Stimulated activated CD8-positive, alpha-beta memory T cell treated with anti-CD3 and anti-CD28 coated beads, Interleukin-4, amount 100 ng/mL, for 1 hour (primary cell): ENCODE measurements at places on chromosomes 11 and 22.

GRCh38 chr11:113896156-113896879 is 8.3 kb upstream of the HTR3B start:
- no peak for DNase-seq

- DNase-seq, result no peak
Observed at GRCh38 chr11:86062719-86063118, 6.2 kb downstream of the PICALM start.

GRCh38 chr11:49995565-49995964 is 13.2 kb upstream of the OR4C12 start:
- DNase-seq, result no peak

DNA sequence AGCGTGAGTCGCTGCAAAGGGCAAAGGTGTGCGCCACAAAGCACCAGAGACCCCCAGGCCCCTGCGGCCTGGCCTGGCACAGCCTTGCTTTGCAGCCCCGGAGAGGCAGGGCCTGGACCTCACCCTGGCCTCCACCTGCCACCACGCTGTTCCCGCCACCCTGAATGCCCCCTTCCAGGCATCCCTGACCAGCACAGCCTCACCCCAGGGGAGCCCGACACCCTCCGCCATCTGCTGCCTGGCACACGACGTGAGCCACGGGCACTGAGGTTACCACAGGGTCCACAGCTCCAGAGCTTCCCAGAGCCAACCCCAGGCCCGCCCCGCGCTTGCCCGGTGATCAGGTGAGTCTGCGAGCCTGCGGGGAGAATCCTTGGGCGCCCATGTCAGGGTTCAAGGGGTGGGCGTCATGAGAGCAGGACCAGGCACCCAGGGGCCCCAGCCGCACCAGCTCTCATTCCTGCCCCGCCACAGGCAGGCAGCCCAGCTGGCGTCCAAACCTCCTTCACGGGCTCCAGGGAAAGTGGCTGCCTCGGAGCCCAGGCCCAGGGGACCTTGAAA is 171.3 kb downstream of the BRD1 start:
- no peak for DNase-seq

DNA sequence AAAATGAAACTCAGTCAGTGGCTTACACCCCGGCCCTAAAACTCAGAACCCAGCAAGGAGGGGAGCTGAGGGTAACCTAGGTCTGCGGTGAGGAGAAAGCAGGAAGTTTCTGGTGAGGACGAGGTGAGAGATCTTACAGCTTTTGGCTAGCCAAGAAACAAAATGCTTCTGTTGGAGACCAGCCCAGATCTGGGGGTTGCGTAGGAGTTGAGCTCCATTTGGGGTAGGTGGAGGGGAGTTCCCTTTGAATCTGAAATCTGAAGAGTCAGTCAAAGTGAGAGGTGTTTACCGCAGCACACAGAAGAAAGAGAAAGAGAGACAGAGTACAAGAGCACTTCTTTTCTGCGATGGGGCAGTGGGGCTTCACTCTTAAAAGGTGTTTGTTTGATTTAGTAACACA is 29.6 kb downstream of the EHF start:
- peak; percentile 42 for DNase-seq

DNA sequence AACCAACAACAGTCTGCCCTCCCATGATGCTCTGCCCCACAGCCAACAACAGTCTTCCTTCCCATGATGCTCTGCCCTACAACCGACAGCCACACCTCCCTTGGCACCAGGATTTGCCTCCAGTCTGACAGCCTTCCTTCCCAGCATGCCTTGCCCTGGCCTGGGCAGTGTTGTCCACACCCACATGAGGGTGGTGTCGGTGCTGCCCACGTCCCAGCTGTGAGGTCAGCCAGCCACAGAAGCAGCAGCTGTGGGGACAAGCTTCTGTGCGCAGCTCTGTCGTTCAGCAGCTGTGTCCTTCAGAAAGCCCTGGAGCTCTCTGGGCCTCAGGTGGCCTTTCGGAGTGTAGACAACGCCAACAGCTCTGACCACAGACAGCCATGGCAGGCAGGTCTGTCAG is 1378.9 kb downstream of the BRD1 start:
- no peak for DNase-seq

DNA sequence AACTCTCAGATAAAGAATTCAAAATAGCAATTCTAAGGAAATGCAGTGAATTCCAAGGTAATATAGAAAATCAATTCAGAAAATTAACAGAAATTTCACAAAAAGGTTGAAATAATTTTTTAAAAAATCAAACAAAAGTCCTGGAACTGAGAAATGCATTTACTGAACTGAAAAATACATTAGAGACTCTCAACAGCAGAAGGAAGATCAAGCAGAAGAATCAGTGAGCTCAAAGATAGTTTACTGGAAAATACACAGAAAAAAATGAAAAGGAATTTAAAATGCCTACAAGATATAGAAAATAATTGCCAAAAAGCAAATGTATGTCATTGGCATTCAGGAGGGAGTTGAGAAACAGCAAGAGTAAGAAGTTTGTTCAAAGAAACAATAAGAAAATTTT is 107.3 kb downstream of the BUD13 start:
- no peak for DNase-seq

DNA sequence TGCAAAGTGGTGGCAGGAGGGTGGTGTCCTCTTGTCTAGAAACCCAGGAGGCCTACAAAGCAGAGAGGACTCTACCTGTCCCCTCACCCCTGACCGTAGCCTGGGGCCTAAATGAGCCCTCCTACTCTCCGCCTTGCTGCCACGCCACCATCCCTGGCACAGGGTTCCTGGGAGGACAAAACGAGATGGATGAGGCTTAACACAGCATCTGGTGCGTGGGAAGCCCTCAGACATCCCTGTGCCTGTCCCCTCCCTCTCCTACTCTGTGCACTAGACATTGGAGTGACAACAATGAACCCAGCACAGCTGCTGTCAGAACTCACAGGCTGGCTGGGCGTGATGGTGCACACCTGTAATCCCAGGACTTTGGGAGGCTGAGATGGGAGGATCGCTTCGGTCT is 36.4 kb upstream of the DKK3 start:
- DNase-seq, result no peak

GRCh38 chr22:49736538-49736937 is 91.1 kb downstream of the BRD1 start:
- DNase-seq, result no peak

DNA sequence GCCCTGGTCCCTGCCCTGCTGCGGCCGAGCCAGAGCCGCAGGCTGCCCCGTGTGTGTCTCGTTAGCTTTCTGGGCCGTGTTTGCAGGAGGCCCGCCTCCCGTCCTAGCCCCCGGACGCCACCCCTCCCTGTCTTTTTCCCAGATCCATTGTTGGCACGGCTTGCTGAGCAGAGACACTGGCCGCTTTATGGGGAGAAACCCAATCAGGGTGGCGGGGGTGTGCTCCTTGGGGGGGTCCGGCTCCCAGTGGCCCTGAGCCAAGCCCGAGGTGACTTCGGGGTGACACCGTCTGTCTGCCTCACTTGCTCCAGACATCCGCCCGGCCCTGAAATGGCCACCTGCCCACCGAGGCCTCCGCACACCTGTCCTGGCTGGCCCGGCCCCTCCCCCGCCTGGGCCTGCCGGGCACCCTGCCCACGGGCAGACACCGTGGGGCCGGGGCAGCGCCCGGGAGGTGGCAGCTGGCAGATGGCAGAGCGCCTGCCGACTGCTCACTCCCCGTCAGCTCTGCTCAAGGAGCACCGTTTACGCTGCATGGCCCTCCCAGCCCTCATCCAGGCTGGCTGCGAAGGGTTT is 43.1 kb upstream of the PPARA start:
- DNase-seq, result no peak

DNA sequence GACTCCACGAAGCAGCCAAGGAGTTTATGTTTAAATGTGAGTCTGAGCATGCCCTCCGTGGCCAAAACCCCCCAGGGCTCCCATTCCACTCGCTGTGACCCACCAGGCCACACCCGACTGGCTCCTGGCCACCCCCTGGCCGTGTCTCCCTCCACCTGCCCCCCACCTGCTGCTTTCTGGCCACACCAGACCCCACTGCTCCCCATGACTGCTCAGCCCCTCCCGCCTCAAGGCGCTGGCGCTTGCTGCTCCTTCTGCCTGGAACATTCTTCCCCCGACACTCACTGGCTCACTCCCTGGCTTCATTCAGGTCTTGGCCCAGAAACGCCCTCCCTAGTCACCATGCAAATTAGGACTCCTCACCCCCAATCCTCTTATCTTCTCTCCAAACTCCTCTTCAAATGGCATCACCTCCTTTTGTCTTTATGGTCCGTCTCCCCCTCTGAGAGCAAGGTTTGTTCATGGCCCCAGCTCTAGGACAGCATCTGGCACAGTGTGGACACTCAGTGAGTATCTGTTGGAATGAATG is 72.2 kb downstream of the EFCAB6 start:
- DNase-seq, result no peak

GRCh38 chr11:19392847-19393518 is 152.2 kb upstream of the E2F8 start:
- DNase-seq, result no peak

- no peak for DNase-seq
Observed at GRCh38 chr11:82012276-82012675, 721.4 kb downstream of the FAM181B start.

- DNase-seq, result no peak
Observed at GRCh38 chr11:66971488-66971887, 3.6 kb upstream of the C11orf86 start.

- DNase-seq, result no peak
Observed at GRCh38 chr11:131908316-131908715, 537.9 kb downstream of the NTM start.

DNA sequence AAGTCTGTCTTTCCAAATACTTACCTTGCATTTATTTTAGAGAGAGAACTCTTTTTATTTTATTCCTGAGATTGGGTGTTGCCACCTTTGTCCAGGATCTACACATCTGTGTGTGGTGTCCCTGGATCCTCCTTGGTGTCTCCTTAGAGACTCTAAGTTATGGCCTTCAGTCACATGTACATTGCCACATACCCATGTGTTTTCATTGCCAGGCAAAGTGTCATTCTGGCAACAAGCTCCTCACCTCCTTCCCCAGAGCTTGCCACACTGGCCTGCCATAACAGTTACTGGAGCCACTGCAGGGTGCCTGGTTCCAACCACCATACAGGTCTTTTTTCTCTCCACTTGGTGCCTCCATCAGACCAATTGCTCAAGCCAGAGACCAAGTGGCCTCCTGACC is 379.7 kb downstream of the NTM start:
- no peak for DNase-seq

DNA sequence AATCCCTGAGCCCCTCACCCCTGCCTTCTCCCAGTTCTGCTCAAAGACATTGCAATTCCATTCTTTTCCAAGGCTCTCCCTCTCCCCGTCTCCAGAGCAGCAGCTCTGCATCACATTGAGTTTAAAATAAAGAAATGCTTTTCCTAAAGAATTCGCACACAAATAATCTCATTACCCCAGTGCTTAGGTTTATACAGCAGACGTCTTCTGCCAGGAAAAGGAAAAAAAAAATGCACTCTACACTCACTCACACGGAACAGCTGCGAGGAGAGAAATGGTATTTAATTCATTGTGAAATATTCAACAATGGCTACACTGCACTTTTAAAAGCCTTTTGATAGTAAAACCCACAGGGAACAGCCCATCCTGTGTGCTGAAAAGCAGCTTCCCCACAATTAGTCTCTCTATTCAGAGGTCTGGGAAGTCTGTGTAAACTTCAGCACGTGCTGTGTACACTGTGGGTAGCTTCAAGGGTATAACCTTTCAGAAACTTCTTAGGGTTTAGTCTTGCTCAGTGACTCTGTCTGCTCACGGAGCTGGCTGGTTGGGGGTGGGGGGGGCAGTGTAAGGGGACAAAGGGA is 42.8 kb downstream of the ETS1 start:
- no peak for DNase-seq

DNA sequence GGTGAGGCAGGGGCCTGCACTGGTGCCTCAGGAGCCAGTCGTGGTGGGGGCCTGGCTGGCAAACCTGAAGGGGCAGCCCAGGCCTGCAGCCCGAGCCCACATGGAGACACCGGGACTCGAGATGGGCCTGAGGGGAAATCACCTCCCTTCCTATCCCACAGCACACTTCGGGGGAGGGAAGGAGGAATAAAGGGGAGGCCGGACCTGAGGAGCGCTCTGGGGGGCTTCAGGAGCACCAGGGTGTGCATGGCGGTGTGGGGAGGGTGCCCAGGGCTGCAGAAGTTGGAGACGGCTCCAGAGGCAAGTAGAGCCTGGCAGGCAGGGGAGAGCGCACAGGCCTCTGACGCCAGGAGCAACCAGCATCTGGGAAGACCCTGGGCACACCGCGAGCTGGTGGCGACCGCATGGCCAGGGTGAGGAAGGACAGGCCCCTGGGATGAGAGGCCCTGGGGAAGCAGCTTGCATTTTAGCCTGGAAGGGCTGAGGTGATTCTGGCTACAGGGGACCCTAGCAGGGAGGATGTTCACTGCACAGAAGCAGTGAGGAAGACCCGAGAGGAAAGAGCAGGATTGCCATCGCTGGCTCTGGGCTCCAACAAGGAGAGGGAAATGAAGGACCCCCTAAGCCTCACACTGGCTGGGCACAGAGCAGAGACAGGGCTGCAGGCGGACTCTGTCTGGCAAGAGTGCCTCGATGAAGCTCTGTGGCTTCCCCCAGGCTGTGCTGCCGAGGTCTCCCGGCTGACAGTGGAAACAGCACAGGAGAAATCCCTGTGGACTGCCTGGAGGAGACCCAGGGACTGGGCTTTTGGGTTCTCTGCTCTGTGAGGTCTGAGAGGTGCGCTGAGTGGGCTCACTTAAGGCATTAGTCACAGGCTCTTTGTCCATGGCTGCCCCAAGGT is 457.7 kb downstream of the BRD1 start:
- DNase-seq, result no peak

DNA sequence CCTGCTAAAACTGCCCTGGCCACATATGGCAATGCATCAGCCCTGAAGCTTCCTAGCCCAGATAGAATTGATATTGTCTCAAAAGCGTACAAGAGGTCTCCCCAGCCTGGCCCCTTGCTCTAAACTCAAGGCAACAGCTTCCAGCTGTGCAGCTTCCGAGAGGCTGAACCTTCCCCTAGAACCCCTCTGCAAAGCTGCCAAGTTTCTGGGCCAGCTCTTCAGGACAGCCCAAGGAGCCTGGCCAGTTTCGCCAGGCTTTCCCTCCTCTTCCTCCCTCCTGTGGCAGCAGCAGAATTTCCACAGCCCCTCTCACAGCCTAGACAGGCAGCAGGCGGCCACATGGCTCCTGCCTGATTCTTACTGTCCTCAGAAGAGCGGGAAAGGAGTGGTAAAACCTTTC is 34.5 kb downstream of the NUMA1 start:
- no peak for DNase-seq

- DNase-seq, result no peak
Observed at GRCh38 chr22:20965104-20965887, 1.8 kb upstream of the AIFM3 start.

DNA sequence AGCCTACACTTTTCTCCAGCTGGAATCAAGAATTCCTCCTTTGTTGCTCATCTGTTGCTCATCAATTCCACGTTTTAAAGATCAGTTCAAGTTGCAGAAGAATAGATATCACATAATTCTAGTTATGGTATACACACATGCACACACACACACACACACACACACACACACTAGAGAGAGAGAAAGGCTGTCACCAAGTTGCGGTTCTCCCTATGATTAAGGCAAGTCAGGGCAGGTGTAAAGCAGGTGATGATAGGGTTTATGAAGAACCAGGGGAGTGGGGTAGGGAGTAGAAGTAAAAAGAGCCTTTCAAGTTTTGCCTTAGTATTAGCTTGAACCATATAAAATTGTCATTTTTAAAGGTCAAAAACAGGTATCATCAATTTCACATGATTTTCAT is 31.7 kb upstream of the TMPRSS4 start:
- no peak for DNase-seq
